ENCODE measurements at places on chromosomes 2 and 18.

GRCh38 chr2:10140841-10141610, 18.5 kb downstream of the RRM2 start:
- no peak for DNase-seq

DNA sequence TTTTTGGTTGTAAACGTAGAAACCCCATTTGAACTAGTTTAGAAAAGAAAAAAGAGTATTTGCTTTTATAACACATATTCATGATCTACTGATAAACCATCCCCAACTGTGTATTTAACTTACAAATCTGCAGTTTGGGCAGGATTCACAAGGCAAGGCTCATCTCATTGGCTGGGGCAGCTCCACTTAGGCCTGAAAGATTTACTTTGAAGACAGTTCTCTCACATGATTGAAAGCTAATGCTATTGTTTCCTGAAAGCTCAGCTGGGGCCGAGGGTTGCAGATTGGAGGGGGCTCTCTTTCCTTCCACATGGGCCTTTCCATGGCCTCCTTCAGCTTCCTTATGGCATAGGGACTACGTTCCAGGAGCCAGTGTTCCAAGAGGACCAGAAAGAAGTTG, 47.4 kb downstream of the ARHGAP15 start:
- no peak for DNase-seq

GRCh38 chr18:33495278-33495677, 54.8 kb upstream of the CCDC178 start:
- DNase-seq = peak; percentile 58

GRCh38 chr2:11559786-11560155, 25.9 kb downstream of the GREB1 start:
- DNase-seq = no peak

DNA sequence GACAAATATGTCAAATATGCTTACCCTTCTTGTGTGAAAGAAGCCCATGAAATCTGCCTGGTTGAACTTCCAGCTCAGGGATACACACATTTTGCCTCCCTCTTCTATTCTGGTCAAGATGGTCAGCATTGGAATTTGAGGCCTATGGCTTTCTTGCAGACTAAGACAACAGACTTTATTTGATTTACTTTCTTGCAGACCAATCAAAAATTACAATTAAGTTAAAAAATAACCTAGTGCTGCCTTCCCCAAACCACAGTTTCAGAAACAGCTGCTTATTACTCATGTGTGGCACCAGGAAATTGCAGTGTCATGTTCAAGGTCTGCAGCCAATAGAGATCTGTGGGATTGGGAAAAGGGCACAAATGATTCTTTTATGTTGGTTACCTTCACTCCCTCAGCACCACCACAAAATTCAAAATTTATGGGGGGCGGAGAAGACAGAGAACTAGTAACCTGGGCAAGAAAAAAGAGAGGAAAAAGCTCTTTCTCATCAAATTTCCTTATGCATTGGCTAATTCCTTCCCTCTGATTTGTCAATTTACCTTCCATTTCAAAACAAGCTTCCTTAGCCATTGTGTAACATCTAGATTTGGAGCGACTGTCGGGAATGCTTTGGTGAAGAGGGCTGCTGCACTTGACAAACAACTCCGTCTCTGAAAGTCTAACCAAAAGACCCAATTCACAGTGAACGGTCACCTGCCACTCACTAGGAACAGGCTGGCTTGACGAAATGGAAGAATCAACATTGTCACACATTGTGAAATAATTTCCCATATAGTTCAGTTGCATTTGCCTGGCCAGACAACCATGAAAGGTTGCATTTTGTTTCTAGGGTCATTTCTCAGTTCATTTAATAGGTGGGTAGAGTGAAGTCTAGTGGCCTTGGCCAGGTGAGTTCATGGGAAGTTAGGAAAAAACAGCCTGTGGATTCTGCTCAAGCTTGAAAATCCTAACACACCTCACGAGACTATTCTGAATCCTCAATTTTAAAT, 100.4 kb upstream of the FZD5 start:
- peak; percentile 84 for DNase-seq

GRCh38 chr18:596288-596881, 403 bp upstream of the CLUL1 start:
- DNase-seq = no peak

DNA sequence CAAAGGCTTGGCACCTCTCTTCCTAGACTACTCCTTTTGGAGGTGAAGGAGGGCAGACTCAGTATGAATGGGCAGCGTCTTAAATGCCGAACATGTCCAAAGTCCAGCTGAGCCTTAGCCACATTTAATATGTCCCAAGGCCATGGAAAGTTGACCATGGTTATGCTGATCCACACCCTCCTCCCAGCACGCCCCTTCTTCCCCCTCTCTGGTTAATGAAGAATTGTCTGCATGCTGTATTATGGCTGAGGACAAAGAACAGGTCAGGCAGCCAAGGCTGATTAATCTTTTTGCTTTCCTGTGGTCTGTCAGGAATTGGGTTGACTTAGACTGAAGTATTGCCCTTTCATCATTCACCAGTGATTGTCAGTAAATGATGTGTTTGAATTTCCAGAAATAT, 5.8 kb upstream of the MYOM1 start:
- no peak for DNase-seq

DNA sequence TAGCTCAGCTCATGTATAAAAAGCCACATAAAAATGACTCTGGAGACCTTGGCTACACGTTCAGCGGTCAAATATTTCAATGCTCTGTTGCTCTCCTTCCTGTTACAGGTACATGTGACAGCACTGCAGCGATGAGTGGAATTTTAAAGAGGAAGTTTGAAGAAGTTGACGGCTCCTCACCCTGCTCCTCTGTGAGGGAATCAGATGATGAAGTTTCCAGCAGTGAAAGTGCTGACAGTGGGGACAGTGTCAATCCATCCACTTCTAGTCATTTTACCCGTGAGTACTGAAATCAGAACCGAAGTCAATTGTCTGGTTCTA, 125.4 kb downstream of the CSRNP3 start:
- no peak for DNase-seq

DNA sequence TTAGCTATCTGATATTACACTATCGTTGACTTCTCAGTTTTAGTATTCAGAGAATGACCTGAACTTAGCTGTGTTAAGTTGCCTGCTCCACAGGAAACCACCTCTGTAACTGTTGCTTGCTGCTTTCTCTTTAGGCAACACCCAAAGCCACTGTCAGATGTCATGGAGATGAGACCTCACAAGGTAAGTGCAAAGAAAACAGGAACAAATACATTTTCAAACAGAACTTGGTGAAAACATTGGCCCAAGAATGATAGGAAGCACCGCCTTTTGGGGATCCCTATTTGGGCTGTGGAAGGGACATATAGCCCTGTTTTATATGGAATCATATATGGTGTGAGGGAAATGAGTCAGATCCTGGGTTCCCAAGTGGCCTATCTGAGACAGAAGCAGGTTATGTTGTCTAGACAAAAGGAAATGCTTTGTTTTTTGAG, 143.4 kb downstream of the UBE2E3 start:
- DNase-seq = peak; percentile 58

- no peak for DNase-seq
Measured at GRCh38 chr2:127069003-127069402, 38.0 kb downstream of the BIN1 start.

Measured in HT1080 (cell line).